Renal pelvis (tissue), 12 donors: ENCODE measurements at places on chromosomes 11 and 22. TPM values are rescaled to one million over a fixed set of nuclear protein-coding genes. Genes with fewer than 3 reads are reported as not detected.

DNA sequence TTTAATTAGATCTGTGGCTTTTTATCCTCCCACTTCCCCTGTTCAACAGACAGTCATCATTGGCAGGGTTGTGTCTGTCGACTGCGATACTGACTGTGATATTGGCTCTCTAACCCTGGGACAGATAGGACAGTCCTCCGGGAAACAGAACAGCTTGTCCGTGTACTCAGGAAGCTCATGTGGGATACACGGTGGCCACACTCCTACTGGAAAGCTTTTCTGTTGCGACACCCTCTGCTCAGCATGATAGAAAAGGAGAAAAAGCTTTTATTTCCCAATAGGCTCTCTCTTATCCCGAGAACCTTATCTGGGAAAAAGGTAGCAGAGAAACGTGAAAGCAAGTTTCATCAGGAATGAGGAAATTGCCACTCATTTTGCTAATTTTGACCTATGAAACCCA lies 60.4 kb upstream of the HSPA8 start:
- DNase-seq = no peak

GRCh38 chr22:49507607-49508292 lies 319.9 kb downstream of the BRD1 start:
- no peak for DNase-seq

- no peak for DNase-seq
Observed at GRCh38 chr11:47991894-47992293, 11.5 kb downstream of the PTPRJ start.

DNA sequence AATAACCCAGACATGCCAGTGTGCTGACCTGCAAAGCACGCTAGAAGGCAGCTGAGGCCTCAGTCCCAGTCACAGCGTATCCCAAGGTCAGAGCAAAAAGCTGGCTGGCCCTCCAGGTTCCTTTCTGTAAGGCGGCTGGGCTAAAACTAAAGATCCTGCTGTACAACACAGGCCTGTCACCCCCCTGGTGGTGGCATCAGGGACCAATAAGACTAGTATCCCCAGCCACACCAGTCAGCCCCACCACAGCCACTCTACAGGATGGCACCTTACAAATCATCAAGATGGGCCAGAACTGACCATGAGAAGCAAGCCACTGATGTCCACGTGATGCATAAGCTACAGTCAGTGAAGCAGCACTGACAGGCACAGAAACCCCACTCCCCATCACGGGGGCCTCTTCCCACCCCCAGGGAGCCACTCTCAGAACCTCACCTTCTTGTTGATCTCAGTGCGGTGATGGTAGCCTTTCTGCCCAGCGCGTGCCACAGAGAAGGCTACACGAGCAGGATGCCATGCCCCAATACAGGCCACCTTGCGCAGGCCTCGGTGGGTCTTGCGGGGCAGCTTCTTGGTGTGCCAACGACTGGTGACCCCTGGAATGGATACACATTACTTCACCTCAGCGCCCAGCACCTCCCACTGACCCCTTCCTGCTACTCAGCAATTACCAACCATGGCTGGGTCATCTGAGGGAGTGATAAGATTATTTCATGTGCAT lies 5.0 kb downstream of the RPL3 start:
- DNase-seq = no peak

Gene RGL4
- 3.9 TPM for polyA plus RNA-seq

DNA sequence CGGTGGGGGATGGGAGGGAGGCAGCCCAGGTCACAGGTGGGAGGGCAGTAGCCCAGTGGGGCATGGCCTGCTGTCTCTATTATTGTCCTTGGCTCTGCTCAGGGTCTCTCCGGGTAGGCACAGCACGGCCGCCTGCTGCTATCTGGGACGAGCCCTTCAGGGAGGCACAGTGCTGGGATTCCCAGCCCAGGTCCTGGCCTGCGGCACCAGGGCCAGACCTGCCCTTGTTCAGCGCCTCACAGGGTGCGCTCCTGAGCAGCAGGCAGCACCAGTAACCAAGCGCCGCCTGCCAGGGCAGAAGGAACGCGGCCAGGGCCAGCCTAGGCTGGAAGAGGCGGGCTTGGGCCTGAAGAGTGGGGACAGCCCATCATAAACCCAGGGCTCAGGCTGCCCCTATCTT lies 151.0 kb downstream of the MPPED1 start:
- DNase-seq = no peak

DNA sequence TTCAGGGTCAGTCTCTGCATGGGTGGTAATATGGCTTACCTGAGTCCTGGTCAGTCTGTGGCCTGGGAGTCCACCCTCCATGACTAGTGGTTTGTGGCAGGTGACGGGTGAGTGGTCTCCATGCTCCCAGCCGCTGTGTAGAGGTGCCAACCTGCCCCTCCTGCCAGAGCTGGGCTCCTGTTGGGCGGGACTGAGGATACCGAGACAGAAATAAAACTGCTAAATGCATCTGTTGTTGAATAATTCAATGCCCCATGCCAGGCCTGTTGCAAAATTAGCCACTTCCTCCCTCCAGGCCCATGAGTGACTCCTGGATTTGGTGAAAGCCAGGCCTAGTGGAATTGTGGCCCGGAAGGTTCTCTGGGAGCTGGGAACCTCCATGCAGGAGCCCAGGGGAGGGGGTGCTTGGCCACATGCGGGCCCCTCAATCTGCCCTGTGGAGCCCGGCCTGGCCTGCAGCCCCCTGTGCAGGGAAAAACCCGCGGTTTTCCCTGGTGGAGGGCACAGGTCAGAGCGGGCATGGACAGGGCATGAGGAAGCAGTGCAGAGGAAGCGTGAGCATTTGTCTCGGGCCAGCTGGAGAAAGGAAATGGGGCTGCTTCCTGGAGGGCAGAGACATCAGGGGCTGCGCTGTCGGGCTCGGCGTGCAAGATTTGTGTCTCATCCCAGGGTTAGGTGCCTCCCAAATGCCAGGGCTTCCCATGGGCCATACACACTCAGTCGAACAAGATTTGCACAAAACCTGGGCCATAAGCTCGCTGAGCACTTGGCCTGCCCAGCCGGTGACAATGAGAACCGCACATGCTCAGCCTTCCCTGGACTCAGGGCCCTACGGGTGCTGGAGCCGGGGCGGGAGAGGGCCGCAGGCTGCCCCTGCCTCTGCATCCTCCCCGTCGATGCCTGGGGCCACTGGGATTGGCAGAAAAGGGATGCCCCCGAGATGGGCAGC lies 66.9 kb downstream of the KCNQ1 start:
- no peak for DNase-seq

DNA sequence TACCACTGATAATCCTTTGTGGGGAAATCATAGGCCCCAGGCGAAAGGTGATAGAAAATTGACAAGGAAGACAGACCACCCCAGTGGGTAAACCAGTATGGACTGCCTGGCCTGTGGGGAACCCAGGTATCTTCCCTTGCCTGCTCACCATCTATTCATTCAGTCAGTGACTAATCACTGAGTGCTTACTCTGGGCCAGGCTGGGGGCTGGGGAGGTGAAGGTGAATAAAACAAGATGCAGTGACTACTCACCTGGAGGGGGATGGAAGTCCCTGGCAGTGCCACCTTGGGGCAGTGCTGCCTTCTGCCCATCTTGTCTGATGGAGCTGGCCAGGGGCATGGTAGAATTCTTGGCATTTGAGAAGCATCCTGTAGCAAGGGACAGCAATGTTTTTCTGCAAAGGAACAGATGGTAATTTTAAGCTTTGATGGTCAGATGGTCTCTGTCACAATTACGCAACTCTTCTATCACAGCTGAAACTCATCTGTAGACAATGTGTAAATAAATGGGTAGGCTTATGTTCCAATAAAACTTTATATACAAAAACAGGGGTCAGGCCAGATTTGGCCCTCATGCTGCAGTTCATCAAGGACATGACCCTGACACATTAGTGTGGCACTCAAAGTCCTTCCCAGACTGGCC lies 4.6 kb downstream of the ISX start:
- no peak for DNase-seq

Gene GUCY1A2
- 2.5 TPM for polyA plus RNA-seq

GRCh38 chr11:106177311-106177710 lies 99.8 kb downstream of the AASDHPPT start:
- no peak for DNase-seq
